ENCODE measurements at places on chromosomes 5 and 9.

DNA sequence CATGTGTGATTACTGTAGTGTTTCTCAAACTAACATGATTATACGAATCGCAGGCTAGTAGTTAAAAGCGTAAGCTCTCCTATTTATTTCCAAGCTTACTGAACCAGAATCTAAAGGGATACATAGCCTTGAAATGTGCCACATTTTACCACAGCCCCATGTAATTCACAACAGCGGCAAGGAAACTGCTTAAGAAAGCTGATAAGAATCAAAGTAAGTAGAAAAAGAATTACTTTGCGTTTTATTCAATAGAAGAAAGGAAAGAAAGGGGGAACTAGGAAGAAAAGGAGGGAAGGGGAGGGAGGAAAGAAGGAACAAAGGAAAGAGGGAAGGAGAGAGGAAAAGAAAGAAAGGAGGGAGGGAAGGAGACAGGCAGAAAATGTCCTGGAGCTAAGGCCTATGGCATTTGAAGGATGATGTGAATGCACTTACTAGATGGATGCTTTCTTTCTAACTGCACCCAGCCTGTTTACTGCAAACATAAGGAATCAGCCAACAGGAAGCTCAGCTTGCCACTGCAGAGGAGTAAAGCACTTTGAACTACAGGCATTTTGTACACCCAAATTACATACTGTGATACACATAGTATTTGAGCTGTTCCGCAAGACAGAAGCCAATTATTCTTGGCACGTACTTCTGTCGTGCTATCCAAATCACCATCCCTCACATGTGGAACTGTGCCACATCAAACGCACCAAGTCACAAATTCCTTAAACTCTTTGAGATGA lies 521.7 kb downstream of the RAB3C start:
- no peak for DNase-seq

- DNase-seq: no peak
Observed at GRCh38 chr9:121673576-121673975, 22.1 kb downstream of the DAB2IP start.

- peak; percentile 91 for DNase-seq
Observed at GRCh38 chr5:149938791-149939358, 5.7 kb downstream of the PDE6A start.

DNA sequence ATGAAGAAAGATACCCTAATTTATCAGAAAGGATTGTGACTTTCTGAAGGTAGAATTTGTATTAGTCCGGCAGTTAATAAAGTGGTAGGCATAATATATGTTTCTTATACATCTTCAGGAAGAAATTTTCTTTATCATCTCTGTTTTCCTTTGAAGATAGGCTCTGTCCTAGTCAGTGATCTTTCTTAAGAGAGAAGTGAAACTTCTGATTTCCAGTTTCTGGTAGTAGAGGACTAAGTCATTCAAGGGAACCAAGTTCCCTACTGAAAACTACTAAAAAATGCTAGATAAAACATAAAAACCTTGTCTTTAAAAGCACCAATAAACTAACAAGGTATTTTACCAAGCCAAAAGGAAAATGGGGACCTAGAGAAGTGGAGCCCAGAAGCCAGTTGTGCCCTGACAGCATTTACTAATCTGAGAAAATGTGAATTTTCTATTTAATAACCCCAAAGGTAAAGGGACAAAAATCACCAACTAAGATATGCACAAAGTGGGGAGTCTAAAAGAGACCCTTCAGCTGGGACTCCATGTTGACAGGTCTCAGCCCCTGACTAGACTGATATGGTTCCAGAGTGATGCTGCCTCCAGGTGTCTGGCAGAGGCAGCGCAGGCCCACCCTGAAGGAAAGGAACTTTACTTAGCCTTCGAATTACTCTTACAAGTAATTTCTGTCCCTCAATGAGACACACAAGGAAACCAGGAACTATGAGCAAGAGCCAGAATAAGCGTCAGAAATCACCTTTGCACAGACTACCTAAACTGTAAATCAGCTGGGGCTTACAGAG lies 72.7 kb downstream of the FAM78A start:
- no peak for DNase-seq

DNA sequence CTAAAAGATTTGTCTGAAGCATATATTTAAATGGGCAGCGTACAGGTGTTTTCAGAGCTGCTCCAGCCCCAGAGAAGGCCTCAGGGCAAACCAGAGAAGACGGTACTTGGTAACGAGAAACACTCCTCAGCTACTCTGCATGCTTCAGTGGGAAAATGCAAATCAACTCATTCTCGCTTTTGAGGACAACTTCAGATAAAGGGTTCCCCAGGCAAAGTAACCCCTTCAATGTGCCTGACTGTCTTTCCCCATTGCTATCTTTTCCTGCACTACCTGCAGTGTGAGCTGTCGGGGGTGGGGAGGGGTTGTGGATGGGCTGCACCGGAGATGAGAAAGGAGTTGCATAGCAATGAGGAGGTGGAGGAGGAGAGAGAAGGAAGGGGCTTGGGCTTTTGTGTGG lies 339.7 kb upstream of the CLINT1 start:
- DNase-seq: no peak

DNA sequence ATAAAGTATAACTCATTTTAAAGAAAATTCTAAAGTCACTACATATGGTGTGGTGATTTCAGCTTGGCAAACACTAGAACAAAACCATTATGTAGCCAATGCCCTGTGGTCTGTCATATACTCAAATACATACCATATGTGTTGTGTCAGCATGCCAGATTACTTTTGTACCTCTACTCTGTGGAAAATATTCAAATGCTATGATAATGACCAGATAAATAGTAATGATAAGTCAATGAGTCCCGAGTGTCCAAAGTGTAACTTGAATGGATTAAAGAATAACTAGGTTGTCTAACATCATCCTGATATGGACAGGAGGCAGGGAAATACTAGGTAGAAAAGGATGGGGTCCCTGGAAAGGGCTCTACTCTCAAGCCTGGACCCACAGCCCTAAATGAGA lies 58.0 kb upstream of the IL6ST start:
- DNase-seq: no peak

GRCh38 chr5:34691326-34691725 lies 35.2 kb downstream of the RAI14 start:
- no peak for DNase-seq

DNA sequence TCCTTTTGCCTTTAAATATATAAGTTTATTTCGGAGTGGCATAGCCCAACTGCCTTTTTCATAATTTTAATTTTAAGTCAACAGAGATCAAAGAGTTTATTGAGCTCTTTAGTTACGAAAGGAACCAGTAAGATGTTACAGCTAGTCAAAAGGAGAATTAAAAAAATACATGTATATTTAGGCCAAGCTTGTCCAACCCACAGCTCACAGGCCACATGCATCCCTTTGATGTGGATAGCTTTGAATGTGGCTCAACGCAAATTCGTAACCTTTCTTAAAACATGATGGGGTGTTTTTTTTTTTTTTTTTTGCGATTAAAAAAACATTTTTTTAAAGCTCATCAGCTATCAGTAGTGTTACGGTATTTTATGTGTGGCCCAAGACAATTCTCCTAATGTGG lies 50.2 kb upstream of the IL31RA start:
- no peak for DNase-seq

DNA sequence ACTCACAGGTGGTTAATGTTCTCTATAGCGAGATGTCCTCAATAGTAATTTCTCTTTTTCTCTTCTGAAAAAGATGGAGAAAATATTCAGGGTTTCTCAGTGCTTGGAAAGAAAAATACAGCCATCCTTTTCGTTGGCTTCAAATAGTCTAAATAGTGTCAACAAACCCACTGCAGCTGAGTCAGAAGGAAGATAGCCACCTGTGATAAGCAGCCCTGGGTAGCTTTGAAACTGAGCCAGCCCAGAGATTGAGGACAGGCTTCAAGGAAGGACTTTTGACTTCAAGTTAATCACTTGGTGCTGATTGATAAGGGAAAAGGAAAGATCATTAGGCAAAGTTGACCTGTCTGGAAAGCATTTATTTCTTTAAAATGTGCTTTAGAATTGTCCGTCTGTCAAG lies 78.7 kb upstream of the TYRP1 start:
- DNase-seq: no peak

- DNase-seq: no peak
Observed at GRCh38 chr5:116524966-116525365, 49.7 kb downstream of the SEMA6A start.

- no peak for DNase-seq
Observed at GRCh38 chr5:31485376-31486207, 46.3 kb downstream of the DROSHA start.

GRCh38 chr5:56658972-56659371 lies 156.4 kb upstream of the MAP3K1 start:
- no peak for DNase-seq

GRCh38 chr9:37640246-37640645 lies 10.5 kb upstream of the FRMPD1 start:
- DNase-seq: no peak

DNA sequence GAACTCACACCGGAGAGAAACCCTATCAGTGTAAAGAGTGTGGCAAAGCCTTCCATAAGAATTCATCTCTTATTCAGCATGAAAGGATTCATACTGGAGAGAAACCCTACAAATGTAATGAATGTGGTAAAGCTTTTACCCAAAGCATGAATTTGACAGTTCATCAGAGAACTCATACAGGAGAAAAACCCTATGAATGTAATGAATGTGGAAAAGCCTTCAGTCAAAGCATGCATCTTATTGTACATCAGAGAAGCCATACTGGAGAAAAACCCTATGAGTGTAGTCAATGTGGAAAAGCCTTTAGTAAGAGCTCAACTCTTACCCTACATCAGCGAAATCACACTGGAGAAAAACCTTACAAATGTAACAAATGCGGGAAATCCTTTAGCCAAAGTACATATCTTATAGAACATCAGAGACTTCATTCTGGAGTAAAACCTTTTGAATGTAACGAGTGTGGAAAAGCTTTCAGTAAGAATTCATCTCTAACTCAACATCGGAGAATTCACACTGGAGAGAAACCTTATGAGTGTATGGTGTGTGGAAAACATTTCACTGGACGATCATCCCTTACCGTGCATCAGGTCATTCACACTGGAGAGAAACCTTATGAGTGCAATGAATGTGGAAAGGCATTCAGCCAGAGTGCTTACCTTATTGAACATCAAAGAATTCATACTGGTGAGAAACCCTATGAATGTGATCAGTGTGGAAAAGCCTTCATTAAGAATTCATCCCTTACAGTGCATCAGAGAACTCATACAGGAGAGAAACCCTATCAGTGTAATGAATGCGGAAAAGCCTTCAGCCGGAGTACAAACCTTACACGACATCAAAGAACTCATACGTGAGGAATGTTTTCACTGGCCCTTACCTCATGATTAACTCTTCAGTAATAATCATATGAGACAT lies 8.9 kb upstream of the ZNF454 start:
- DNase-seq: no peak

GRCh38 chr5:107937204-107937603 lies 266.5 kb upstream of the EFNA5 start:
- DNase-seq: peak; percentile 51

GRCh38 chr5:169745441-169746146 lies 108.5 kb downstream of the DOCK2 start:
- DNase-seq: peak; percentile 71

GRCh38 chr5:87411586-87411972 lies 1.2 kb downstream of the CCNH start:
- no peak for DNase-seq

DNA sequence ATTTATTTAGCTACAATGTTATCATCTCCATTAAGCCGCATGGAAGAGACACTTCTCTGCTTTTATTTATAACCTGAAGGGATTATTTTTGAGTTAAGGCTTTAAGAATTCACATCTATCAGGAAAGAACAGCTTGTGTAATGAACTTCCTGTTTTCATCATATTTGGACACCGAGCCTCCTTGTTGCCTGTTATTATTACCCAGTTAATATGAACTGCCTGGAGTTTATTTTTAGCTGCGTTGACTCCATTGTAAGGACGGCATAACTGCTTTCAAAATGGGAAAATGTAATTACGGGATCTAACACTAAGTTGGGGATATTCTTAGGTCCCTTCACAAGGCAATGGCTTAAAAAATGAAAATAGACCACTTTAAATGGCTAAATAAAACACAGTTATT lies 89.0 kb upstream of the NR4A3 start:
- no peak for DNase-seq

DNA sequence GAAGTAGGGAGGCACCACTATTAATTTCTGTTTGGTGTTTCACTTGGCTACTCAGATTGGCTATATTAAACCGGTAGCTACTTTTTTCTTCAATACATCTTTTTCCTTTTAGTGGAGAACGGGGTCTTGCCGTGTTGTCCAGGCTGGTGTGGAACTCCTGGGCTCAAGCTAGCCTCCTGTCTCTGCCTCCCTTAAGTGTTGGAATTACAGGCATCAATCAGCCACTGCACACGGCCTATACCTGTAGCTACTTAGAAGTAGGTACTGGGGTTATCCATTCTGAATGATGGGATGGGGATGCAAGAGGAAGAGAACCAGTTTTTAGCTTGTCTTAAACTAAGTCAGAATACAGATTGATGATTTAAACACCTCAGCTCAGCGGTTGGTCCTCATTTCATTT lies 1.7 kb downstream of the UBE2D2 start:
- no peak for DNase-seq

DNA sequence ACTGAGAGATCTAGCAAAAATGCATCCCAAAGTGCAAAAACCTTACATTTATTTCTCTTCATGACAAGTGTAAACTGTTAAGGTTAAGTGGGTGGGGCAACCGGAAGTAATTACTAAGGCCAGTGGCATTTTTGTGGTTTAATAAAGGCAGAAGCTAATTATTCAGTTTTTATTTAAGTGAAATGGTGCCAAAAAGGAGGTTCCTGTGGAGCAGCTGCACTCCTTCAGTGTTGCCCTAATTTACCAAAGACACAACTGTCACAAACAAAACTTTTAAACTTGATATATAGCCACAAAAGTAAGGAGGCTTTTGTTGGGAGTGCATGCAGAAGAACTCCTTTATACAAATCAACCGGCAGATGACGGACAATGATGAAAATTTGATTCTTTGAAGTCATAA lies 81.6 kb downstream of the NDUFS4 start:
- peak; percentile 14 for DNase-seq

- DNase-seq: peak; percentile 97
Observed at GRCh38 chr9:91071184-91071990, 269.8 kb downstream of the SYK start.

- peak; percentile 6 for DNase-seq
Observed at GRCh38 chr5:109196823-109197160, 213.0 kb downstream of the PJA2 start.

- DNase-seq: no peak
Observed at GRCh38 chr9:20369391-20369790, 252.9 kb downstream of the MLLT3 start.

- DNase-seq: no peak
Observed at GRCh38 chr5:89105171-89105695, 222.2 kb upstream of the MEF2C start.
